Type B pancreatic cell (in vitro differentiated cells): ENCODE measurements at places on chromosomes 4 and X.

- H3K4me3 ChIP-seq: no peak overlapping the region
- no peaks in the 10 kb centered on the region for H3K4me1 ChIP-seq
- no peak for DNase-seq
- H3K27me3 ChIP-seq: no peaks in the 10 kb centered on the region
- no peak overlapping the region for H3K27ac ChIP-seq
Observed at GRCh38 chrX:15207384-15207783, 62.5 kb downstream of the ASB9 start.

DNA sequence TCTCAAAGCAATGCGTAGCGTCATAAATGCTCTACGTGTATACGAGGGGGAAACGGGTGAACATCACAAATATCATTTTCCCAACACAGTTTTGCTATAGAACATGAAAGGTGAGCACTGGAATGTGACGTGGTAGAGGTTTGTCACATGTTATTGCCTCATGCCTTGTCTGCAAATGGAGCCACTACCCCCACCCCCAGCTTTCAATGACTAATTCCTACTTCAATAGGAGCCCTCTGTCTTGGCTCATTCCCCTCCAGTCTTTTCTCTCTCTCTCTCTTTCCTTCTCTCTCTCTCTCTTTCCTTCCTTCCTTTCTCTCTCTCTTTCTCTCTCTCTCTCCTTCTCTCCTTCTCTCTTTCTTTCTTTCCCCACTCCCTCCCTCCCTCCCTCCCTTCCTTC lies 127.0 kb downstream of the STOX2 start:
- H3K4me1 ChIP-seq: peaks cover 3% of the 10 kb centered on the region
- no peak overlapping the region for H3K27ac ChIP-seq
- no peak overlapping the region for H3K4me3 ChIP-seq

- peaks cover 9% of the 10 kb centered on the region for H3K36me3 ChIP-seq
- H3K27ac ChIP-seq: no peak overlapping the region
- H3K4me1 ChIP-seq: no peaks in the 10 kb centered on the region
Observed at GRCh38 chrX:155094468-155095061, 23.3 kb downstream of the BRCC3 start.

- H3K27ac ChIP-seq: peak overlapping the region; percentile 51
- H3K27me3 ChIP-seq: no peaks in the 10 kb centered on the region
- no peak for DNase-seq
Observed at GRCh38 chr4:145851511-145852201, 87.0 kb downstream of the ZNF827 start.

DNA sequence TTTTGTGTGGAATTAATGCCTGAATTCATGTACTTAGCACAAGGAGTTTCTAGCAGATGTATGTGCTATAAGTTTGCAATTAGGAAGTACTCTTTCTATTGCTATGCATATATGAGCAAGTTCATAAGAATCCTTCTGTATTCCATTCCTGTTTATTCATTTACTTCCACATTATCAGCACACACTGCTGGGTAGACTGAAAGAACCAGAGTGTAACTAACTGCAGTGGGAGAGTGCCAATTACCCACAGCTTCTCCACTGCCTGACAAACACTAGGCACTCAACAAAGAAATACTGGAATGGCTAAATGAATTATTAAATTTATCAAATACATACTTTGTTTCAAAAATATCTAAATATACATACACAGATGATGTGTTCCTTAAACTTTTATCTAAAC lies 219.6 kb downstream of the CAMK2D start:
- H3K4me1 ChIP-seq: peaks cover 6% of the 10 kb centered on the region
- no peaks in the 10 kb centered on the region for H3K27me3 ChIP-seq
- peaks cover 5% of the 10 kb centered on the region for H3K36me3 ChIP-seq

DNA sequence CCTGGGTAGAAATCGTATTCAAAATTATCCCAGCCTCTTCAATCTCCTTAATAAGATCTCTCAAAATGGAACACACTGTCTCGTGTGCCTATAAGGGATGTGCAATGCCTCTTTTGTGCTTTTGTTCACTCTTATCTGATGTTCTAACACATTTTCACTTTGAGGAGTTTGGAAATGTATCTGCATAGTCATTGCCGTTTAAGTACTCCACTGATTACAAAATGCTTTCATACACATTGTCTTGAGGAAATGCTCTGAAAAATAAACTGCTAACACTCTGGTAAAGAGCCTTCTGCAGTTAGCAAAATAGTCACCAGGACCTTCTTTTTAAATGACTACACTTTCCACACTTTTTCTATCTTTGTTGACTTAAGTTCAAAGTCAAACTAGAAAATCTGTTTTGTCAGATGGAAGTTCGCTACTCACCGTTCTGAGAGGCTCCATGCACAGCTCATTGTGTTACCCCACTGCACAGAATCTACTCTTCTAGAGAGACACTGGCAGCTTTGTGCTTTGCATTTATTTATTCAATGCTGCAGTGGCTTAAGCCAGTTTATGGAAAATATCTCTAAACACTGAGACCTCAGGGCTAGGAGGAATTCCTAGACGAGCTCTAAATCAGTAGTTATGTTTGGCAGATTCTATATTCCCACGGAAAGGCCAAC lies 159.0 kb downstream of the CHIC2 start:
- no peak overlapping the region for H3K27ac ChIP-seq
- no peaks in the 10 kb centered on the region for H3K36me3 ChIP-seq
- H3K27me3 ChIP-seq: peaks cover 61% of the 10 kb centered on the region
- H3K4me3 ChIP-seq: no peak overlapping the region

DNA sequence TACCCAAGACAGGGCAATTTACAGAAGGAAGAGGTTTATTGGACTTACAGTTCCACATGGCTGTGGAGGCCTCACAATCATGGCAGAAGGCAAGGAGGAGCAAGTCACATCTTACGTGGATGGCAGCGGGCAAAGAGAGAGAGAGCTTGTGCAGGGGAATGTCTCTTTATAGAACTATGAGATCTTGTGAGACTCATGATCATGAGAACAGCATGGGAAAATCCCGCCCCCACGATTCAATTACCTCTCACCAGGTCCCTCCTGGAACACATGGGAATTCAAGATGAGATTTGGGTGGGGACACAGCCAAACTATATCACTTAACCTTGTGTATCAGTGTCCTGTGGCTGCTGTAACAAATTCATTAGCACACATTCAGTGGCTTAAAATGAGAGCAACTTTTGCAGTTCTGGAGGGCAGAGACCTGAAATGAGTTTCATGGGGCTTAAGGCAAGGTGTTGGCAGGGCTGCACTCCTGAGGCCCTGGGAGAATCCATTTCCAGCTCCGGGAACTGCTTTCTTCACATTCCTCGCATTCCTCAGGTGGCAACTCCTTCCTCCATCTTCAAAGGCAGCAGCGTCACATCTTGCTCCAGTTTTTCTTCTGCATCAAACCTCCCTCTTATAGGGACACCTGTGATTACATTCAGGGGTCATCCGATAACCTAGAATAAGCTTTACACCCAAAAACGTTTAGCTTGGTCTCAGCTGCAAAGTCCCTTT lies 22.3 kb upstream of the NSG1 start:
- no peaks in the 10 kb centered on the region for H3K36me3 ChIP-seq
- H3K27me3 ChIP-seq: peaks cover 16% of the 10 kb centered on the region
- DNase-seq: no peak
- no peaks in the 10 kb centered on the region for H3K4me1 ChIP-seq
- no peak overlapping the region for H3K4me3 ChIP-seq
- H3K27ac ChIP-seq: no peak overlapping the region

DNA sequence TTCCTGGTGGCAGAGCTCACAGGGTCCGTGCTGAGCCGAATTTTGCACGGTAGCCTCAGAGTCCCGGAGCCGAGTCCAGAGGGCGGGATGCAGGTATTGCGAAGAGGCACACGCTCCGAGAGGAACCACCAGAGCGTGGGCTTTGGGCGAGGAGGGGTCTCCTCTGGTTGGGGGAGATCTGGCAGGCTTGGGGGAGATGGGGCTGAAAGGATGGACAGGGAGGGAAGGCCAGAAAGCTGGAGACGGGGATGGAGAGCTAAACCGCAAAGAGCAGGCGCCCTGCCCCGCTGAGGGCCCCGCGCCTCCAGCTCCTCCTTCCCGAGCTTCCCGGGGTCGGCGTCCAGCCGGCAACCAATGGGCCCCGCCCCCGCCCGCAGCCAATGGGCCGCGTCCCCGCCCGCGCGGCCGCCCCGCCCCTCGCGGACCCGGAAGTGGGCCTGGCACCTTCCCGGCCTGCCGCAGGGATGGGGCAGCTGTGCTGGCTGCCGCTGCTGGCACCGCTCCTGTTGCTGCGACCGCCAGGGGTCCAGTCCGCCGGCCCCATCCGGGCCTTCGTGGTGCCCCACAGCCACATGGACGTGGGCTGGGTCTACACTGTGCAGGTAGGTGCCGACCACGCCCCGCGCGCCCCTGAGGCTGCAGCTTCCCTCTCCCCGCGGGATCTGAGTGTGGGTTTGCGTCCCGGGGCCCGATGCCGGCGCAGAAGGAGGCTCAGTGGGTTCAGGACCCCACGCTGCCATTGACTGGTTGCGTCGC lies at the start of gene MAN2B2:
Gene MAN2B2 (plus strand): TSS at position 443 of the 756 bp plus-strand sequence. CDS start 22 bp downstream, at position 465.
- peaks cover 31% of the 10 kb centered on the region for H3K27me3 ChIP-seq
- DNase-seq: peak; percentile 92
- peak within 1 kb of the TSS; percentile 29 for H3K27ac ChIP-seq
- peaks cover 8% of the 10 kb centered on the region for H3K36me3 ChIP-seq
